ENCODE measurements at places on chromosomes 2 and 18.

DNA sequence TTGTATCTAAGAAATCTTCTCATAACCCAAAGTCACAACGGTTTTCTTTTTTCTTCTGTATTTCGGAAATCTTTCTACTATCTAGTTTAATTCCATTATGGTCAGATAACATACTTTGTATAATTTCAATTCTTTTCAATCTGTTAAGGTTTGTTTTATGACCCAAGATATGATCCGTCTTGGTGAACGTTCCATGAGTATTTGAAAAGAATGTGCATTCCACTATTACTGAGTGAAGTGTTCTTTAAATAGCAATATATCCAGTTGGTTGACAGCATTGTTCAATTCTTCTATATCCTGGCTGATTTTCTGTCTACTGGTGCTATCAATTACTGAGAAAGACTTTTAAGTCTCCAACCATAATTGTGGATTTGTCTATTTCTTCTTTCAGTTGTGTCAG is 414.5 kb downstream of the TNS1 start:
- no peak for DNase-seq

GRCh38 chr2:20818820-20819219 is 4.1 kb downstream of the LDAH start:
- DNase-seq: no peak

DNA sequence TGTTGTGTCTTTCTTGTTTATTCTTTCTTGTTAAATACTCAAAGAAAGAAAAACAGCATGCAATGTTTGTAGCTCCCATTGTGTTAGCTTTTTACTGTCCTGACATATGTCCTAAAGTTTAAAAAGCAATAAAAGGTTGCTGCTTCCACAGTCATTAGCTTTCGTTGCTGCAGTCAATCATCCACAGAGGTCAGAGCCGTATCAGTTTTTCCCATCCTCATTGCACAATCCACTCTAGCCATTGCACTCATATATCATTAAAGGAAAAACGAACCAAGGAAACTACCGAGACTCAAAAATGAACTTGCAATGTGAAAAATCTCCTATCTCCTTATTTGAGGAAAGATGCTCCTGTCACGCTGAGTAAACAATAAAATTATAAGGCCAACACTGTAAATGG is 954.1 kb downstream of the DPP10 start:
- no peak for DNase-seq

- DNase-seq: no peak
Observed at GRCh38 chr2:32697156-32697555, 69.3 kb downstream of the TTC27 start.

DNA sequence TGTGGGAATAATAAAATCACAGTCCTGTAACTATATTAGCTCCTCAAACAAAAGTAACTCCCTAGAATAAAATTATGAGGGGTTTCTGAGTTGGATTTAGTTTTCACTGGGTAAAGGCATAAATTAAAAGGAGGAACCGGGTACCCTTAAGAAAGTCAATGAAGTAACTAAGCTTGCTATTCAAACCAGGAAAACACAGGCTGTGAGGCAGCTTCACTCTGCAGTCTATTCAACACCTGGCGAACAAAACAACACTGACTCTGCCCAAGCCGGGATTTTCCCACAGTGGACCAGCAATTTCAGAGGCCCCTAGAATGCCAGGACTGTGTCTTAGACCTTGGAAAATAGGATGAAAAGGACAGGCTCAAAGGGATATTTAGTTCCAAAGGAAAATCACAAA is 24.6 kb upstream of the CREB1 start:
- peak; percentile 34 for DNase-seq

DNA sequence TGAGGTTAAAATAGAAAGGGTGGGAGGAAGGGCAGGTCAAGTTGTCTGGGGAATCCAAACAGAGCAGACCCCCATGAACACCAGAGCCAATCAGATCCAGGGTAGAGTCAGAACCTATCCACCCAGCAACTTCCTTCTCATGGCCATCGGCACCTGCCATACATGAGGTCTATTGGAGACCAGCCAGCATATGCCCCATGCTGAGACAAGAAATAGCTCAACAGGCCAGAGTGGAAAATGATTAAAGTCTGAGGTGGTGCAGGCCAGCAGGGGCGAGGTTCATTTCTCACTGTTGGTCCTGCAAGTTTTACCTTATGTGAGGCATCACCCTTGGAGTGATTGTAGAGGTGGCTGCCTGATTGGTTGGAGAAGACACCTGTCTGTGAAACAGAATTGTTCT is 89.2 kb downstream of the LONRF2 start:
- DNase-seq: no peak

DNA sequence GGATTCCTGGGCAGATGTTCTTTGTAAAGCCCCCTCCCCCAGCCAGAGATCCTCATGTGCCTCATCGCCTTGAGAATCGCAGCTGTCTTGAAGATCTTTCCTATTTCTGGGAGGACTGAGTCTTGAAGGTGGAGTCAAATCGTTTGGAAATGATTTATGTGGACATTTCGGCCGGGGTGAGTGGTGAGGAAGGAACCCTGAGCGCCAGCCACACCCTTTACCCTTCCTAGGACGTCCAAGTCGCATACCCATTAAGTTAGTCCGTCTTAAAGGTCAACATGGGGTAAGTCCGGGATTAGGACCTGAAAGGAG is 84.9 kb upstream of the ZCCHC2 start:
- DNase-seq: no peak

DNA sequence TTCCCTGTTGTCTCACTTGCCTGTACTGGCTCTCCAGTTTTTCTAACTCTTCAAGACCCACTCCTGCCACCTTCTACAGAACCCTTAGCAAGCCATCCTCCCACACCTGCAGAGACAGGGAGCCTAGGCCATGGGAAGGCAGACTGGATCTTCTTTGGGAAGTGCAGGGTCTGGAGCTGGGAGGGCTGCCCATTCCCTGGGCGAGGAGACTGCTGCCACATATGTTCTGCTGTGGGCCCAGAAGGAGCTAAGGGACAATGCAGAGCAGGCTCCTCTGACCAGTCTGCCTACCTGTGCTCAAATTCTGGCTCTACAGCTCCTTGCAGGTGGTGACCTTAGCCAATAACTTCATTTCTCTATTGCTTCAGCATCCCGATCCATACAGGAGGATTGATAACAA is 152.1 kb upstream of the CELF4 start:
- no peak for DNase-seq

GRCh38 chr2:139369423-139370409 is 589.5 kb upstream of the NXPH2 start:
- no peak for DNase-seq

DNA sequence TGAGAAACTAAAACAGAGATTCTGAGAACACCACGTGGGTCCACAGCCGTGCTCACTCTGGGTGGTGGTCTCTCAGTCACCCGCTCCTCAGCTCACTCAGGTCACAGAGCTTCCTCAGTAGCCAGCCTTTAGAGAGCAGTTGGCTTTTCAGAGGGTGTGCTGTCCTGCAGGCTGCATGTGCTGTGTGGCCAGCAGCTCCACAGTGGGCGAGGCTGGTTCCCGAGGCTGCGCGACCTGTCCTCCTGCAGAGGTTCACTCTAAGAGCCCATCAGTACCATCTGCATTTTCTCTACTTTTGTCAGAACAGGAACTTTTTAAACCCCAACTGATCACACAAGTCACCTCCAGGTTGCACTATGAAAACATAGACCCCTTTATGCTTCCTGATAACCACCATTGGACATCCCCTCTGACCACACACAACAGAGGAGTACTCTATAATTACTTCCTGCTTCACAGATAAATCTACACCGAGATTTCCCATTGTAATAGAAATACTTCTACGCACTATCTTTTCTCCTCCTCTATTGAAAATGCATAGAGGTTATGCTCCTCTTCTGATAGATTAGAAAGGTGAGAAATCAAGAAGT is 93.1 kb downstream of the GYPC start:
- DNase-seq: no peak

- no peak for DNase-seq
Observed at GRCh38 chr2:231884438-231885140, 41.6 kb downstream of the NPPC start.

DNA sequence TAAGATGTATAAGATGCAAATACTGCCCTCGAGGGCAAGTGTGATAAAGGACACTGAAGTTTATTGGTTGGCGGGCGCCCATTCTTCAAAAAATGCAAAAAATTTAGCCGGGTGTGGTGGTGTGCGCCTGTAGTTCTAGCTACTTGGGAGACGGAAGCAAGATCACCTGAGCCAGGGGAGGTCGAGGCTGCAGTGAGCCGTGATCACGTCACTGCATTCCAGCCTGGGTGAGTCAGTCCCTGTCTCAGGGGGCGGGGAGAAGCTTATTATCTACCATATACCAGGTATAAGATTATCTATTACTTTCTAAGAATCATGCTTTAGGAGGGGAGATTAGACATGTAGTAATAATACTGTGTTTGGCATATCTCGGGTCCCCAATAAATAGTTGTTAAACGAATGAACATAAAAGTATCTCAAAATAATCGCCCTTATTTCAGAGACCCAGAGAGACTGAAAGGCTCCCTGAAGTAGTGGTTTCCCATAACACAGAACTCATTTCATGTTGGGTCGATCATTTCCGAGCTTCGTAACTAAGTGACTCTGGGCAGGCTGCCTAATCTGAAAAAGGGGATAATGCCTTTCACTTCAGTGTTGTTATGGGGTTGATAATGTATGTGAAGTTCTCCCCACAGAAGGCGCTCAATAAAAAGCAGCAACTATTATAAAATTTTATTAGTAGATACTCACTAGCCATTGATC is 1.2 kb upstream of the SELENOI start:
- no peak for DNase-seq

- DNase-seq: no peak
Observed at GRCh38 chr2:148616662-148617061, 27.9 kb upstream of the EPC2 start.

DNA sequence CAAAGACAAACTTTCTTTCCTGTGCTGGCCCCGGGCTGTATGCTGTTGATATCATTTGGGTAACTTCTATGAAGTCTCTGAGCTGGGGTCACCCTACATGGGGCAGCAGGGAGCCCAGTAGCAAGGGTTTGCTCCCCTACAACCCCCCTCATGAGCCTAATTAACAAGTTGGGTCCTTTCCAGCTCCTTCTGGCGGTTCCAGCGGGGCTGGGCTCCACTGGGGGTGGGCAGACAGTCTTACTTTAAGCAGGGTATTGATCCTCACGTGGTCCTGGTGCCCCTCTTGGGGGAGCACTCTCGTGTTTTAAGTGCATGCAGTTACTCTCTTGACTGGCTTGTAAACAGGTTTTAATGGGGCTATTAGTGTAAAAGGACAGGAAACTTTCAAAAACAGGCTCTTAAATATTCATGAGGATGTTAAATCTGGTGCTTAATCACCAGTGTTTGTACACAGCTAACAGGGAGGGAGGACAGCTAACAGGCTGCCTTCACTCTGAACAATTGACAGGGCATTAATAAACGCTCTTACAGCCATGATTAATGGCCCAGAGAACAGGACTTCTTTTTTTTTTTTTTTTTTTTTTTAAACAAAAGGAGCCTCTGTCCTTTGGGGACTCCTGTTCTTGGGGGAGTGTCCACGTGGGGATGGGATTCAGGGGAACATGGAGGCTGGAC is 36.6 kb upstream of the SKOR2 start:
- no peak for DNase-seq
